ENCODE measurements at places on chromosomes 13 and 19. TPM values are rescaled to one million over a fixed set of nuclear protein-coding genes. Genes with fewer than 3 reads are reported as not detected.

DNA sequence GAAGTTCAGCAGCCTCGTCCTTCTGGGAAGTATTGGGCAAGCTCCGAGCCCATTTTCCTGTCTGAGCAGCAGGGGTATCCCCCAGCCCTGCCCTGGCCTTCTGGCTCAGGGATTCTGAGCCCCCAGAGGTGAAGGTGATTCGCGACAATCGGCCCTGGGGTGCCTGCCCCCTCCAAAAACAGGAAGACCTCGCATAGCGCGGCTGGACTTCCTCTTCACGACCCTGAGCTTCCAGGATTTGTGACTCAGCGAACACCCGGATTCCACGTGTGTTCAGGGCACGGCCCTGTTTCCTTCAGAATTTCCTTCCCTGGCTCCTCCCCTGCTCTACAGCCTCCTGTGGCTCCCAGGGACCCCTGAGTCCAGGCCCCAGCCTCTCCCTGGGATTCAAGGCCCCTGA lies at the start of gene SEMA6B:
TSS of gene SEMA6B (minus strand) at position 116 of the 400 bp plus-strand sequence. CDS start 1,227 bp downstream, outside the sequence.
- no peak for DNase-seq

CLEC17A gene
- total RNA-seq: not detected

- DNase-seq: no peak
These were observed 452.0 kb downstream of the SLITRK6 start for GRCh38 chr13:85347251-85347650.

GRCh38 chr19:17054746-17055145 lies 20.5 kb downstream of the HAUS8 start:
- DNase-seq: no peak

DNA sequence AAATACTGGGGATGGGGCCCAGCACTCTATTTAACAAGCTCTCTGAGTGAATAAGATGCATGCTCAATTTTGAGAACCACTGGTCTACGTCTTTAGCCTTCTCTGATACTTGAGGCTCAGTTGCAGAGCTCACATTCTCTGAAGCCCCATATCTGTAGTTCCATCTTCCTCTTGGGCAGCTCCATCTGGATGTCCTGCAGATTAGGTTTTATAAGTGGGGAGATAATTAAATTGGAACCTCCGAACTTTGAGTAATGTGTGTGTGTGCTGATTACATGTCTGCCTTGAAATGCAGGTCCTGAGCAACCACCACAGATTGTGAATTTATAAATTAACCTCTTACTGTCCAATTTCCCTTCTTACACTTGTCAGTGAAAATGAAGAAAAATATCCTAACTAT lies 7.2 kb upstream of the RASL11A start:
- no peak for DNase-seq

DNA sequence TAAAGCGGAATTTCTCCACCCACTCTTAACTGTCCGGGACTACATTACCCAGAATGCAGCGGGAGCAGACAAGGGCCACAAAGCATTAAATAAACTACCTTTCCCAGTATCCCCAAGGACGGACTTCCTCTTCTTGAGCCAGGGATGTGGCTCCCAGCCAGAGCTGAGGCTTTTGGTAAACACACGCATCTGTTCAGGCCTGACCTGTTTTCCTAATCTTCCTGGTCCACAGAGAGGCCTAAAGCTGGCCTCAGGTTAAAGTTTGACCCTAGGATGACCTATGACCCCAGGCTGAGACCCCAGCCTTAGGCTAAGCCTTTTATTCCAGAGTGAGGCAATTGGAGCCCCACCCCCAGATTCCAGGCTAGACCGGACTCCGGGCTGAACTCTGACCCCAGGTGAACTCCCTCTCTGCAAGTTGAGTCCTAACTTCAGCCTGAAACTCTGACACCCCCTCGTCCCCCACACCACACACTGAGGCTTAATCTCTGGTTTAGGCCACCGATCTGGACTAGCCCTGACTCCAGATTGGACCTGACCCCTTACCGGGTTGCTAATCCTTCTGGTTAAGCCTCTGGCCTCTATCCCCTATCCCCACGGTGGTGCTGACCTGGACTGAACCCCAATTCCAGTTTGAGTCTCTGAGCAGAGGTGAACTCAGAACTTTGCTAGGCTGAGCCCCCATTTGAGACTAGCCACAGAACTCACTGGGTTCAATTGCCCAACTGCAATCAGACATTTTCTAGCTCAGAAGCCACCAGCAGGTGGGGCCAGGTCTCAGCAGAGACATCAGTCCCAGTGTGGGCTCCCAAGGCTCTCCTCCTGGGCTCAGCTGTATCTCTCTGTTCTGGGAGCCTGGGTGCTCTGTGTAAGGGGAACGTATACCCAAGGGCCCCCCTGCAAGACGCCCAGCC lies 750 bp upstream of the GPR108 start:
- peak; percentile 75 for DNase-seq

DNA sequence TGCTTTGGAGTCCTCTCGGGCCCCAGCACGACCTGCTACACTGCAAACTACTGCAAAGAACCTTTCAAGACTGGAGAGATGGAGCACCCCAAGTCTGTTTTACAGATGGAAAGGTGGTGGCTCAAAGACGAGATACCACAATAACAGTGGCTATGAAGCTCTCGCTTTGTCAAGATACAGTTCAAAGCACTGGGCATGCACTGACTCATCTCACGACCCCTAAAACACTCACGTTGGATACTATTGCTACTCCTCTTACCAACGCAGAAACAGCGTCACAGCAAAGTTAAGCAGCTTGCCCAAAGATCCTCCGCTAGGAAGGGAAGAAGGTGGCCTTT lies 24.0 kb upstream of the LAIR1 start:
- DNase-seq: no peak

CD209 gene
- total RNA-seq: not detected

COL5A3 gene
- 0.05 TPM for total RNA-seq

CYP4F11 gene
- total RNA-seq: not detected

COX6B2 gene
- 0.43 TPM for total RNA-seq

- DNase-seq: no peak
These were observed 48.3 kb upstream of the ZNF536 start for GRCh38 chr19:30323904-30324303.

- no peak for DNase-seq
These were observed 384.9 kb downstream of the KCNRG start for GRCh38 chr13:50400035-50400726.

GRCh38 chr19:49738268-49738667 lies 24.8 kb downstream of the TSKS start:
- no peak for DNase-seq

ARHGEF7 gene
- total RNA-seq: 83.1 TPM

PLA2G4C gene
- total RNA-seq: 6.4 TPM

DNA sequence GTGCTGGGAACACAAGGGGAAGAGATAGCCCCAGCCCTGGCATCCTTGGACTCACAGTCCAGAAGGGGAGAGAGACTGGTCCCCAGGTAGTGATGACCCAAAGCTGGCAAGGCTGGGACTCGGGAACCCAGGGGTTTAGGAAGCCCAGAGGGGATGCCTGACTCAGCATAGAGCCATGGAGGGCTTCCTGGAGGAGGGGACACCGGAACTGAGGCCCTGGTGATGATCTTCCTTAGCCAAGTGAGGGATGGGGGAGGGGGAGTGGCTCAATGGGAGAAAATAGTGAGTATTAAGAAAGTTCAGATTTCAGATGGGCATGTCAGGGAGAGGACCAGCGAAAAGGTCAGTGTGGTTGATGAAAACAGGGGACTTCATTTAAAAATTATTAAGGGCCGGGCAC lies 26.8 kb downstream of the EXOC3L2 start:
- no peak for DNase-seq

GRCh38 chr19:10555610-10555973 lies 10.2 kb downstream of the KRI1 start:
- DNase-seq: no peak

GRCh38 chr19:13160557-13160956 lies 10.3 kb downstream of the IER2 start:
- DNase-seq: no peak

FFAR1 gene
- 0.10 TPM for total RNA-seq

- DNase-seq: no peak
These were observed 15.8 kb upstream of the OR7A17 start for GRCh38 chr19:14901675-14902260.

ZNF93 gene
- 10.1 TPM for total RNA-seq

- no peak for DNase-seq
These were observed 23.5 kb downstream of the NKPD1 start for GRCh38 chr19:45137179-45137761.

DNA sequence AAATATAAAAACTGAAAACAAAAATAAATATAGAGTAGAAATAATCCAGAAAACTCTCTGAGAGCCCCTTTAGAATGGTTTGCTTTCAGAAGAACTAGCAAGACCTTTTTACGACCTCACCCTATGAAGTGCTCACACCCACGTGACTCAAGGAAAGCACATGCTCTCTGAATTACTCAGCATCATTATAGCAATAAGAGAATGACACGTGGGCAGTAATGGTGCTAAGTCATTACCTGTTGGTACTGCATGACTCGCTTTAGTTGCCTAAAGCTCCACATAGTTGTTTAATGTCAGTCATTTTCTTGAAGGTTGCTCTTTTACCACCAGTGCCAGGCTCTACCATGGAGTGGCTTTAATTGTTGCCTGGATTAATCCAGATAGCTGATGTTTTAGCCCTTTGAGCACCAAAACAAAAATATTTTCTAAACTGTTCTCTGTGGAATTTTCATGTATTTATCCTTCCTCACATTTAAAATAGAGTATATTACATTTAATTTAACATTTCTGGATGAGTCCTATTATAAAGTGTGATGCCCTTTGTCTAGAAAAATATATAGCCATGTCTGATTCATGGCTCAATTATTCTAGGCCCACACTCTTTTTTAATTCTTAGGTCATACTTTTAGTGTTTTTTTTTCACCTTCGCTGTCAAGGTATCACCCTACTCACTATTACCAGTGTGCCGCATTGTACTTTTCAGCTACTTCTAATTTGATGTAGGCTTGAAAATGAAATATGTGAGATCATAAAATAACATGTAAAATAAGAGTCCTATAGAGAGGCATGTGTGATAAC lies 56.8 kb downstream of the THSD1 start:
- DNase-seq: no peak

DNA sequence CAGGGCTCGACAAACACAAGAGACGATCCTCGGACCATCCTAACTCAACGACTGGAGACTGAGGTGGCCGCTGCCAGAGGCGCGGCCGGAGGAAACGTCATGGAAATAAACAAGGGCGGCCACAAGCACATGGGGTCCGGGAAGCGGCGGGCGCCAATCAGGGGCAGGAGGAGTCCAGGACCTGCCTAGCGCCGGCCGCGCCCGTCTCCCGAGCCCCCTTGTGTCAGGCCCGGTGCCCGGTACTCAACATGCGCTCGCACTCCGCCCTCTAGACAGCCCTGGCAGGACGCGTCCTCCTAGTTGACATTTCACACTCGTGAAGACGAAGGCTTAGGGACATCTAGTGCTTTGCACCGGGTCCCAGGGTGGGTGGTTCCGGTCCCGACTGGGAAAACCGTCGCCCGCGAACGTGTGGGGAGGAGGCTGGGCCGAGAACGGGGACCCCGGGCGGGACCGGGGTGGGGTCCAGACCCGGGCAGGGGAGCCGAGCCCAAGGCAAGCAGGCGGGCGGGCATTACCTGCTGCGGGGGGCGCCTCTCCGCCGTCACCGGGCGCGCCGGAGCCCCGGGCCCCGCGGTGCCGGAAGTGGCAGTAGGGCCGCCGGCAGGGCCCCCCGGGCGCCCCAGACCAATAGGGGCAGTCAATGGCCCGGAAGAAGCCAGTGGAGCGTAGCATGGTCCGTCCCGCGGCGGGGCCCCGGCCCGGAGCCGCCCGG lies 442 bp downstream of the REXO1 start:
- DNase-seq: no peak

Measured in naive thymus-derived CD4-positive, alpha-beta T cell (primary cell).